Omental fat pad (tissue), 4 donors: ENCODE measurements at places on chromosomes 7 and 10. TPM values are rescaled to one million over a fixed set of nuclear protein-coding genes. Genes with fewer than 3 reads are reported as not detected.

DNA sequence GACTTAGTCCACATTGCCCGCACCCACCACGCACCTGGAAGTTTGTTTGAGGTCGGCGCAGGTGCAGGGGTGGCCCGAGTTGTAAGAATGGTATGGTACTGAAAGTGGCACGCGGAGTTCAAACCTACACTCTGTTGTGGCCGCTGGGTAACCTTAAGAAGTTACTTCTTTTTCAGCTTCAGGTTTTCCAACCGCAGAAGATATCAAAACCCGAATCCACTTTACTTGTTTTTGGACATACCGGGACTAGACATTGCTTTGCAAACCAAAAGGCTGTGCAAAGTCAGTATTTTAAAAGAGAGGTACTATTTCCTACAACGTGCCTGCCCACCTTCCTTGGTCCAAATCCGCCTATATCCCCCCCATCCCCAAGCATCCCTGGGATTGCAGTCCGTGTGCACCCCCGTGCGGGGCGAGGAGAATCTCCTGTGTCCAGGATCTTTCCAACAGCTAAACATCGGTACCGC, 1.0 kb downstream of the IGFBP3 start:
- no peak for DNase-seq

DNA sequence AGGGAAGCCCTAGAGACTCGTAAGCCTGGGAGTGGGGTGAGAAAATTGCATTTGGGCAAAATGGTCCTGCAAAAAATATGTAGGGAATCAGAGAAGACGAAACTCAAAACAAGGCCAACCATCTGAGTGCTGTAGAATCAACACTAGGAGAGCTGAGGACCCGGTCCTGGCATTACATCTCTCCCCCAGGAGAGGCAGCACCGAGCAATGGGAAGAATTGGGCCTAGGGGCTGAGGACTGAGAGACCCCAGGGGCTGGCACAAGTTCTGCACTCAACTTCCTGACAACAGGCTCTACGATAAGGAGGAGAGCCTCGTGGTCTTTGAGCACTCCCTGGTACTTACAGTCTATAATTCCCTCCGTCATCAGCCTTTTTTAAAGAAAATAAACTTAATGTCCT, 47.6 kb downstream of the BPGM start:
- DNase-seq = no peak

- DNase-seq = no peak
Observed at GRCh38 chr10:52485462-52485861, 171.4 kb downstream of the DKK1 start.

DNA sequence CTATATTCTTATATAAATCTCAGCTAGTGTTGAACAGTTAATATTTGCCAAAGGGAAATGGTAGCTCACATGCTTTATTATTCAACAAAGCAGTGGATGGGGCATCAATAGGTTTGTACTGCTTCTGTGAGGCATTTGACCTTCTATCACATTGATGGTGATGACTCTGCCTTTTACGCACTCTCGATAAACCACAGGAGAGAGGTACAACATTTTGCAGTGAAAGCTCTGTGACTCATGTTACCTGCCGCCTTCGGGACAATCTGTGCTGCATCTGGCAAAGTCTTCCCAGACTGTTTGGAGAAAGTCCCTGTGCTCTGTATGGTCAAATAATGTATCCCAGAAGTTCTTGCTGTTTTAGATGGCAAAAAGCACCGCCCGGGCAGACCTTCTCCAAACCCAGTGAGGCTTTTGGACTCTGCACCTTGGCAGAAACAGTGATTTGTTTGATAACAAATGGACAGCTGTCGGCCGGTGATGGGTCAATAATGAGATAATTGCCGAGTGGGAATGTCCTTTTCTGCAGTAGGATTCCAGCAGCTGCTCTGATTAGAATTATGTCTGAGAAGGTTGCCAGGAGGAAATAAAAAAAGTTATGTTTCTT, 61.0 kb downstream of the PLPP4 start:
- no peak for DNase-seq

NUDT13 gene
- total RNA-seq = 1.6 TPM

GRCh38 chr10:69716711-69717560, 84.8 kb upstream of the COL13A1 start:
- DNase-seq = no peak

GRK5 gene
- 17.5 TPM for total RNA-seq
